NCI-H774 (cell line): ENCODE measurements at places on chromosomes 2 and 18.

DNA sequence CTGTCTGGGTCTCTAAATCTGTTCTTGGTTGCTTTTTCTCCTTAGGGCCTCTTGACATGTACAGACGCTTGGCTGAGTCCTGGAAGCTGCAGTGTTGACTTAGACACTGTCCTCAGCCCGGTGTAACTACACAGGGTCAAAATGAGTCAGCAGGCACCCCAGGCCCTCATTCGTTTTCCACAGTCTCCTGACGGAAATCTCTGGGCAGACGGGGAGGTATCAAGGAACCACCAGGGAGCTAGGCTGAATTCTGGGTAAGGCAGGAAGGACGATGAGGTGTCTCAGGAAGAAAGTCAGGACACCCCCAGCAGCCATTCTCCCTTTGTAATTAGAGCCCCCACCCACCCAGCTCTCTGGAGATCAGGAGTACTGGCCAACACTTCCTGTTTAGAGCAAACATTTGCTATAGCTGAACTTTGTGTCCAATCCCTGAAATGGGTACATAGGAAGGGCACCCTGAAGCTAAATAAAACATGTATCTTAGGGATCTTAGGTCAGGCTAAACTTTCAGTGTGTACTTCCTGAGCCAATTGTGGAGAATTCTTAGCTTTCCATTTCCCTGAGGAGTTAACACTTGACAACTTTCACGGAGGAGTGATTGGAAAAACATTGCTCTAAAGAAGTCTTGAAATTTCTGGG is 23.9 kb upstream of the EPAS1 start:
- no peak for DNase-seq

- DNase-seq, result no peak
Measured at GRCh38 chr2:212245880-212246279, 292.7 kb downstream of the ERBB4 start.

DNA sequence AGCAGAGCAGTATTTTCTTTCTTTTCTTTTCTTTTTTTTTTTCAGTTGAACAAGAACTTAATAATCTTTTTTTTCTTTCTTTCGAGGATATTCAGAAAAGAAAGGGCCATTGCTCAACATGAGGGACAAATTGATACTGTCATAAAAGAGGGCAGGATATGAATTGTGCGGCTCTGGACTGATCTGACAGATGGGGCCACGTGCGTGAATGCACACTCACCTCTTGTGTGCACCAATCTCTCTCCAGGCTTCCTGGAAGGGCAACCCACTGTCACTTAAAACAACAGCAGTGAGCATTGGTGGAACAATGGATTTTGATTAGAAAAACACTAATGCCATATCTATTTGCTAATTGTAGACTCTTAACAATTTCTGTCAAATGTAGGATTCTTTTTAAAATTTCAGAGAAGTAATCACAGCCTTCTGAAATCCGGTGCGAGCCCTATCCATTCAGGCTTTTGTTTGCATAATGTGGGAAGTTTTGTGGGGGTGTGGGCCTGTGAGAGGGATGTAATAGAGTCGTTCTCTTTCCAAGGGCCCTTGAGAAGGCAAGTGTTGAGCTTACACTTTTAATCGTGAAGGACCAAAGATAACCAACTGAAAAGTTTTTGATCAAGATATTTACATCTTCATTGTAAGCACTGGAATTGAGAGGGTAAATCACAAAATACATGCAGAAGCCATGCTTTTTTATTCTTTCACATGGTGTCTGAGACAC is 298.8 kb downstream of the SP3 start:
- no peak for DNase-seq

- DNase-seq, result no peak
Measured at GRCh38 chr18:55990186-55990585, 402.2 kb upstream of the TCF4 start.

DNA sequence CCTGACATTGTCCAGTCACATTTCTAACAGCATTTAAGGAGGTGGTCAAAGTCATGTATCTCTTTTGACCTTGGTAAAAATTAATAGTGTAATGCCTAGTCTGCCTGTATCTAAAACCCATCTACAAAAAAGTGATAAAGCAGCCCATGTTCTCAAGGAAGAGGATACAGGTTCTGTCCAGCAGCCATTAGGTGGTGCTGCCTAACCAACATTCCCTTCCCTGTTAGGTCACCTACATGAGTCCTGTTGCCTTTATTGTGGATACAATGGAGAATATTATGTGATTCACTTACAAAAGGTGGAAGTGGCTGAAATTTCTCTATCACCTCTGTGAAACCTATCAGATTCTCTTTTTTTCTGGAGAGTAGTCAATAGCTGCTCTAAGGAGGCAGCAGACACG is 52.5 kb downstream of the AQP4 start:
- peak; percentile 18 for DNase-seq

DNA sequence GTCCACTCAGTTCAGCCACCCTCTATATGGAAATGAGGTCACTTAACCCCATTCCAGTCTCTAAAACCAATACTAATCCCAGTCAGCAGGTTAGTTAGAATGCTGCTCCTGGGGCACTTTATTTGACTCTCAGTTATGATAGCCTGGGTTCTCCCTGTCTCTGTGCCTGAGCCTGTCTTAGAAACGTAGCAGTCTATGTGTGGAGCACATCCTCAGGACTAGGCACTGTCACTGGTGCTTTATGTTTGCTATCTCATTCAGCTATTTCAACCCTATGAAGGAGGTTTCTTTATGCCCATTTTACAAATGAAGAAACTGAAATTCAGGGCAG is 152.5 kb upstream of the PKDCC start:
- no peak for DNase-seq

DNA sequence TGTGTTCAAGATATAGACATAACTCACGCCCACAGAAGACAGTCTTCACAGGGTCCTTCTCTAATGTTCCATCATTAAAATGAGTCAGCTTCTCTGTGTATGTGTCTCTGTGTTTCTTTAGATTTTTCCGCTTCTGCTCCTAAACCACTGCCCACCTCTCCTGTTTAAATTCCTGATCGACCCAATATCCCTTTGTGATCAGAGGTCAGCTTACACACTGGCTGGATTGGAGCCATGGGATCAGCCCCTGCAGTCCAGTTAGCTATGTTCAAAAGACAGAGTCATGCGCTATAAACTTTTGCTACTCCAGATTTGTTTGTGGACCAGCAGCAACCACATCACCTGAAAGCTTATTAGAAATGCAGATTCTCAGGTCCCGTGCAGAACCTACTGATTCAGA is 229.2 kb downstream of the C1D start:
- DNase-seq, result no peak

DNA sequence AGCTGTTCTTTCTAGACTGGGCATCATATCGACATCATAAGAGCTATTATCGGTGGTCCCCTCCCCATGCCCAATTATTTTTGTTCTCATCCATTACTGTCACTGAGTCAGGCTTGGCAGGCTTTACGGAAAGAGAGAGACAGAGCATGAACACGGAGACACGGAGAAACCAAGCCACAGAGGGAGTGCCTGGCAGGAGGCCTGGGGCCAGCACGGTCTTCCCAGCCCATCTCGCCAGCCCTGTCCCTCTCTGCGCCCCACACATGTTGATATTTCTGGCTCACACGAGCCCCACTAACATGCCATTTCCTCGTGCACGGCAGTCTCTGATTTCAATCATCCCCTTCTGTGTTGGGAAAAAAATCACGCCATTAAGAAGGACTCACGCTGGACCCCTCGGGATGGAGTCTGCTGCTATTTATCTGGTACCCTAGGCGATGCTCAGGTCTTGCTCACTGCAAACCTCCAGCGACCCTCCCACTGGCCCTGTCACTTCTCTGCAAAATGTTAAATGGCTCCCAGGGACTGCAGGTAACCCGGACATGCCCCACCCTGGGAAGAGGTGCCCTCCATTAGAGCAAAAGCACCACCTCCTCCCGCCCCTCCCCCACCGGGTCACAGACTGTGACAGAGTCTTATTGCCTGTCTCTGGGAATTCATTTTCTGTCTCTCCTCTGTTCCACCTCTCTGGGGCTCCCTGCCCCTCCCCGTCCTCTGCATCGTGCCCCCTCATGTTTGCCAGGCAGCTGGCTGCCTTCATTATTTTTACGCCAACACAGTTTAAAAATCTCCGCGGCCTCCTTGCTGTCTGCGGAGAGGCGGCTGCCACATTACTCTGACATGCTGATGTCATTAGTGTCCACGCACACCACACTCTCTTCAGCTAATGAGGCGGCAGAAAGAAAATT is 40.1 kb upstream of the GBX2 start:
- DNase-seq, result no peak

DNA sequence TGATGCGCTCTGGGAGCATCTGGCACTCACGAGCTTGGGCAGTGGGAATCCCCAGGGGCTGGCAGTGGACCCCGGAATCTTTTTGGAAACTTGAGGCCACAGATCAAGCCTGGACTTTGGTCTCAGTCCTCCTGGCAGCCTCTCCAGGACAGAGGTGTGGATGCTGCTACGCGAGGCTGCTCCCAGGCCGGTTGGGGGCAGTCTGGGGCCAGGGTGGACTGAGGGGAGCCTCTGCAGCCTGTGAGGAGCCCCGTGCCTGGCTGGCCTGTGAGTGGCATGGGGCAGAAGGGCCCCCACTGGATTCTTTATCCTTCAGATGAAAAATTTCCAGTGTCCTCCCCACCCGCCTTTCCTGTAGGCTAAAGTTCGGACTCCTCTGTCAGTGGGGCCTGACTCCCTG is 12.7 kb upstream of the DES start:
- no peak for DNase-seq

- no peak for DNase-seq
Measured at GRCh38 chr18:31648966-31649429, 35.4 kb downstream of the B4GALT6 start.

- DNase-seq, result no peak
Measured at GRCh38 chr2:198905881-198906612, 551.7 kb downstream of the SATB2 start.

GRCh38 chr2:16475986-16476567 is 189.6 kb downstream of the CYRIA start:
- DNase-seq, result no peak

DNA sequence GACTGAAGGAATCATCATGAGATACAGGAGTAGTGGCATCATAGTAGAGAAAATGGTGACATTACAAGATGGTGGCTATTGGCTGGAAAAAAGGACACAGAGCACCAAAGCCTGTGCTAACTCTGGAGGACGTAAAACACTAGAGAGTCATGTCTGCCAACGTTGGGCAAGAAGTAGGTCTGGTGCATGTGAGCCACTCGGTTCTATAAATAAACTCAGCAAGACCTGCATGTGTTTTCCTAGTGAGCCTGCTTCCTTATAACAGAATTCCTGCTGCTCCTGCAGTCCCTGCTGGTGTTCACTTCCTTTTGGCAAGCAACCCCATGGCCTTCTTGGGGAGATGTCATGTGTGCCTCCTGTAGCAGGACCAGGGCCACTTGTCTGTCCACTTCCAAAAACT is 325.2 kb downstream of the OSR1 start:
- no peak for DNase-seq

- DNase-seq, result no peak
Measured at GRCh38 chr2:123540291-123540690, 484.8 kb upstream of the CNTNAP5 start.

DNA sequence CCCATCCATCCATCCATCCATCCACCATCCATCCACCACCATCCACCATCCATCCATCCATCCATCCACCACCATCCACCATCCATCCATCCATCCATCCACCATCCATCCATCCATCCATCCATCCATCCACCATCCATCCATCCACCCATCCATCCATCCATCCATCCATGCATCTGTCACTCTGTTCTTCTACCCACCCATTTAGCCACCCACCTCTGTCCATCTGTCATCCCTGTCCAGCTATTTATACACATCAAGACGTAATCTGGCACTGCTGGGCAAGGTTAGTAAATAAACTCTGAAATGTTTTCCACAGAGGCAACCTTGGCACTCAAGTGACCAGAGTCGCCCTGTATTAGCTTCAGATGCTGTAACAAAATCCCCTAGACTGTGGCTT is 120.9 kb downstream of the RTP5 start:
- DNase-seq, result no peak

GRCh38 chr18:48605408-48605845 is 66.6 kb downstream of the CTIF start:
- peak; percentile 15 for DNase-seq

DNA sequence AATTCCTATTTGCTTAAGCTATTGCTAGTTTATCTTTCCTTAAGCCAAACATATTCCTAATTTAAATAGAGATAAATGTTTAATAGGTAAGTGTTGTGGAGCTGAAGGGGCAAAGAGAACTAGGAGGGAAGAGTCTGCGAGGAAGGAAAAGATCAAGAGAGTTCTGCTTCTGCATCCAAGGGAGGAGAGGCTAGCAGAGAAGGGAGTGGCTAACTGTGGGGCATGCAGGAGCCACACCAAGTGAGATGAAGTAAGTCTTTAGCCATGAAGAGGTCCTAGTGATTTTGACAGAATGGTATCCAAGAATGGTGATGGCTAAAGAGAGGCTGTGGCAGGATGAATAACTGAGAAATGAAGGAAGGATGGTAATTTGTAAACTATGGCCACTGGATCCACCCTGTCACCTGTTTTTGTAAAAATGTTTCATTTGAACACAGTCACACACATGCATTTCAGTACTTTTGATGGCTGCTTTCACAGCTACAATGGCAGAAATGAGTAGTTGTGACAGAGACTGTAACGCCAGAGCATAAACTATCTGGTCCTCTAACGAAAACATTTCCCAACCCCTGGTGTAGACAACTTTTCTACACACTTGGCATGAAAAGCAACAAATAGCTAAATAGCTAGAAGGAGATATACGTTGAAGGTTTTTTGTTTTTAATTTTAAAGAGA is 15.6 kb downstream of the TPGS2 start:
- no peak for DNase-seq

- peak; percentile 93 for DNase-seq
Measured at GRCh38 chr2:29921560-29921915, at the start of gene ALK. TSS of gene ALK (minus strand) at chr2:29921586. CDS start at chr2:29920659, 927 bp downstream.

- DNase-seq, result no peak
Measured at GRCh38 chr2:12819103-12819475, 102.4 kb downstream of the TRIB2 start.

- DNase-seq, result no peak
Measured at GRCh38 chr2:208249296-208249695, 5.6 kb downstream of the IDH1 start.

- no peak for DNase-seq
Measured at GRCh38 chr18:13999231-13999630, 83.9 kb upstream of the MC2R start.

DNA sequence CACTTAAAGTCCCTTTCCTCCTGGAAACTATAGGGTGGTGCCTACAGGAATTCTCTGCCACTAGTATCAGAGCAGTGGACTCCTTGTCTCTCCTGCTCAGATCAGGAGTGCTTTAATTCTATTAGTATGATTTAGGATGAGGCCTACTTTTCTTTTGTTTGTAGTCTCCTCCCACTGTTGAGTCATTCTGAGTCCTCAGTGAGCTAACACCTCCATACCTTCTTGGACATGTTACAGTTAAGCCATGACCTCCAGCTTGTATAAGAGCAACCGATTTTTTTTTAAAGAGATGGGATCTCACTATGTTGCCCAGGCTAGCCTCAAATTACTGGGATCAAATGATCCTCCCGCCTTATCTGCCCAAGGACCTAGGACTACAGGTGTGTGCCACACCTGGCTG is 48.7 kb upstream of the OTOF start:
- DNase-seq, result no peak

- DNase-seq, result no peak
Measured at GRCh38 chr2:46180189-46180588, 117.0 kb upstream of the EPAS1 start.
